Hematopoietic multipotent progenitor cell treated with erythropoietin and hydrocortisone succinate and interleukin-3 and kit ligand, for 8 days (in vitro differentiated cells): ENCODE measurements at places on chromosomes 6 and 20.

- no peak for DNase-seq
Observed at GRCh38 chr20:47314647-47315338, 41.7 kb downstream of the ZMYND8 start.

GRCh38 chr6:113540466-113540865 is 316.7 kb upstream of the MARCKS start:
- no peak for DNase-seq

DNA sequence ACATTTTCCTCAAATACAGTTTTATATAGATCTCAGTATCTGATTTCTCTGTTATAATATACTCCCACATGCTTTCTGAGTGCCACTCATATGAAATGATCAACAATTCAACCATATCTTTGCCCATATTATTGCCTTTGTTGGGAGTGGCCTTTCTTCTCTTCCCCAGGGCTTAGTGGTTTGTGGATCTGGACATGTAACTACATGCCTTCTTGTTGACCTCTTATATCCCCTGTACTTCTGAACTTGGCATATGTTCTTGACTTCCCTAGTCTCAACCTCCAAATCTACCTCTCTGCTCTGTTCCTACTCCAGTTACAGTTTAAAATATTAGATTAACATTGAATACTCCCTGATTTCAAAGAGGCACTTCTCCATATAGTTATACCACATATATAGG is 34.3 kb upstream of the PRIM2 start:
- no peak for DNase-seq

- no peak for DNase-seq
Observed at GRCh38 chr6:34571388-34571787, 15.3 kb upstream of the SPDEF start.

GRCh38 chr20:32971703-32972161 is 32.5 kb downstream of the SUN5 start:
- DNase-seq: peak; percentile 2

DNA sequence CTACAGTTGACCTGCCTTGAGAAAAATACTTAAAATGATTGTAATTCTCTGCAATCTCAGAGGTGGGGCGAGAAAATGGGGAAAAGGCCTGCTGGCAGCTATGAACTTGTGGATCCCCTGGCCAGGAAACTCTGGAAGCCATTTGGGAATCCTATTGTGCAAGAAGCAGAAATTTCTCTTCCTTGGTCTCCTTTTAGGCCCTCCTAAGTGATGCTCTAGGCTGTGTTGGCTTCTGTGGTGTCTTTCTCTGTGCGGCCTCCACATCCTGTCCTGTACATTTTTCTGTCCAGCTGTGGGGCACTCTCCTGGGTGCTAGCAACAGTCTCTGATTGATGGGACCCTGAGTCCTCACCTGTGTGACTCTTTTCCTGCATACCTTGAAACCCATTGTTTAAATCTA is 290.9 kb downstream of the FARS2 start:
- no peak for DNase-seq

DNA sequence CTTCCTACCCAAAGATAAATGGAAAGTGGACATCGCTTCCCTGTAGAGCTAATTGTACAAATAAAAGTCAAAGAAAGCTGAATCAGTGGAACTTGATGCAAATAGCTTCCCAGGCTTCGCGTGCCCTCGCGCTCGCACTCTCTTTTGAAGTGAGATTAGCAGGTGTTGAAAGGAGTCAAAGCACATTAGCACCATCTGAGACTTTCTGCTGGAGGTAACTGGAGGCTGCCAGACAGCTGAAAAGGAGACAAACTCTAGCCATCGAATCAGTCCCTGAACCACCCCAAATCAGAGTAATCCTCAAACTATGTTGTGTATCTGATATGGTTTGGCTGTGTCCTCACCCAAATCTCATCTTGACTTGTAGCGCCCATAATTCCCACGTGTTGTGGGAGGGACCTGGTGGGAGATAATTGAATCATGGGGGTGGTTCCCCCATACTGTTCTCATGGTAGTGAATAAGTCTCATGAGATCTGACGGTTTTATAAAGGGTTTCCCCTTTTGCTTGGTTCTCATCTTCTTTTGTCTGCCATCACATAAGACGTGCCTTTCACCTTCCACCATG is 23.7 kb downstream of the SULF2 start:
- DNase-seq: no peak

DNA sequence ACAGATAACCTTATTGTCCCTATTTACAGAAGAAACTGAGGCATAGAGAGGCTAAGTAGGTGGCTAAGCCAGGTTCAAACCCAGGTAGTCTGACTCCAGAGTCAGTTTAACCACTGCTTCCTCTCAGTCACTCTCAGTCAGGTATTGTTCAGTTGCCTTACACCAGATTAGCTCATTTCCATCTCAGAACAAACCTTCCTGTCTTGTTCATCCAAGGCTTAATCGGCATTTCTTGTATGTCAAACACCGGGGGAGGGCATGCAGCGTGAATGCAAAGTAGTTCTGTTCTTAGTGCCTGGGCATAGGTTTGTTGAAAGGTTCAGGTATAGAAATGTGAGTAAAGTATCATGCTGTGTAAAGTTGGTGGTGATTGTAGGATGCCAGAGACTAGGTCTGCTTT is 51.7 kb downstream of the CTNNBL1 start:
- DNase-seq: no peak

DNA sequence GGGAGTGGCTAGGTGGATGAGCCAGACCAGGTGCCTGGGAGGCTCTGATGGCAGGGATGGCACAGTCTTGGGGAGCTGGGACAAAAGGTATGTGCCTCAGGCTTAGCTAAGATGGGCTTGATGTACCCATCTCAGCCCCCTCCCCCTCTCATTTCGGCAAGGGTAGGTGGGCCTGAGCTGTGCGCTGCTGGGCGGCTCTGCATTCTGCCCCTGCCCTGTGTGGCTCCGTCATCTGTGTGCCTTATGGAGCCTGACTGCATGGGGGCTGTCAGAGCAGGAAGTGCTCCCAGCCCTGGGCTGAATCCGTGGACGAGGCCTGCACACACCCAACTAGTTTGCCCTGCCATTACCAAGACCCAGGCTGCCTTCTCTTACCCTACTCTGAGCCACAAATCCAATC is 54.7 kb downstream of the PYGB start:
- no peak for DNase-seq

- no peak for DNase-seq
Observed at GRCh38 chr6:10557913-10558312, 36.8 kb downstream of the GCNT2 start.

DNA sequence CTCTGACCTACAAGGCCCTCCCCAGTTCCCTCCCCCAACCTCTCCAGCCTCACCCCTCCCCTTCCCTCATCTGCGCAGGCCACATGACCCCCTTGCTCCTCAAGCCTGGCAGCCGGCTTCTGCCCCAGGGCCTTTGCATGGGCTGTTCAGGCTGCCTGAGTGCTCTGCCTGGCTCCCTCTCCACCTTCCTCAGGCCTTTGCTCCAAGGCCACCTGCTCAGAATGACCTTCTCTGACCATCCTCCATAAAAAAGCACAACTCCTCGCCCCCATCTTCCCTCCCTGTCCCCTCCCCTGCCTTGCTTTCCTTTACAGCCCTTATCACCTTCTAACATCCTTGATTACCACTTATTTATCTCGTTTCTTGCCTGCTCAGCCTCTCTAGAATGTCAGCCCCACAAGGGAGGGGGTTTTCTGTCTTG is 38.7 kb downstream of the SPDEF start:
- peak; percentile 44 for DNase-seq

DNA sequence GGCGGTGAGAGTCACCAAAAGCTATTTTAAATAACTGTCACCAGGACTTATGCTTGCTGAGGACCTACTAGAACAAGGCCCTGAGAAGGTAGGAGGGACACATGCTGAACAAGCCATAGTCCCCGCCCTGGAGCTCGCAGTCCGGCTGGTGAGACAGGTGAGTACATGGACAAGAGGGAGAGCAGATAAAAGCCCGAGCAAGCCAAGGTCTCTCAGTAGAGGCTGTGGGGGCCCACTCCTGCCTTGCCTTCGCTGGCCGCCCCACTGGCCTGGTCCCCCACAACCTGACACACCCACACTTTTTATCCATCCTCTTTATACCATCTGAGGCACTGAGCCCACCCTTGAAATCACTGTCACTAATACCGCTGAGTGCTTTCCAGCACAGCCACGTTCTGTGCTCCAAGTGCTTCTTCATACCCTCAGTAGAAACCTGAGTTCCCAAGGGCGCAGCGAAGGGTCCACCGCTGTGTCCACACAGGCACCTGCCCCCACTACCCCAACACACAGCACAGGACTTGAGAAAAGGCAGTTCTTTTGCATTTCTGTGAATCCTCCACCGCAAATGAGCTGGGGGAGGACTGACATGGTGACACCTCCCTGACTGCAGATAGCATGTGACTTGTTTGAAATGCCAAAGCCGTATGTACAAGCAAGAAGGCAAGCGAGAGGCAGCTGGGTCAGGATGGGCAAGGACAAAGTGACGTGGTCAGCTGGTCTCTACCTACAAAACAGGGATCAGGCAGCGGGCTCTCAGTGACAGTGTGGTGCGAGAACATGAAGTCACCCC is 12.1 kb downstream of the DDRGK1 start:
- no peak for DNase-seq

GRCh38 chr20:10659651-10660601 is 13.9 kb downstream of the JAG1 start:
- no peak for DNase-seq

- DNase-seq: no peak
Observed at GRCh38 chr6:112591329-112591728, 244.2 kb downstream of the RFPL4B start.

DNA sequence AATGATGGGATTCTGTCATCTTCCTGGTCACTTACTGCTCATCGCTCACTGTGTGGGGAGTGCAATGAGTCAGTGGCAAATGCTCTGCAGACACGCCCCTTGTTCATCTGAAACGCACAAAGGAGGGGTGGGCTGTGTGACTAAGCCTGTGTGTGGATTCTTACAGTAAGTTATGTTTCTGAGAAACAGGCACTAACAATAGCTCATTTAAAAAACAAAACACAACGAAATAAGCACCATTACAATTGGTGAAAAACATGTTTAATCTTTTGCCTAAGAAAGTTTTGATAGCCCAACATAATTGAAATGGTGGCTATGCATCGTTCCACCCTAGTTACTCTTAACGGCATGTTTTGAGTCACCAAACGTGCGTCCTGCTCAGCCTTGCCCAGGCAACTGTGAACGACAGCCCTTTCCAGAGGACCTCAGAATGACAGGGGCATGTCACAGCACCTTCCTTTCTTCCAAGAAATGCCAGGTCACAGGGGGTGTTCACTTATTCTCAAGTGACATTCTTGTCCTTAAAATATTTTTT is 118.4 kb upstream of the SGK1 start:
- no peak for DNase-seq

- no peak for DNase-seq
Observed at GRCh38 chr20:16279320-16279719, 293.9 kb downstream of the KIF16B start.

DNA sequence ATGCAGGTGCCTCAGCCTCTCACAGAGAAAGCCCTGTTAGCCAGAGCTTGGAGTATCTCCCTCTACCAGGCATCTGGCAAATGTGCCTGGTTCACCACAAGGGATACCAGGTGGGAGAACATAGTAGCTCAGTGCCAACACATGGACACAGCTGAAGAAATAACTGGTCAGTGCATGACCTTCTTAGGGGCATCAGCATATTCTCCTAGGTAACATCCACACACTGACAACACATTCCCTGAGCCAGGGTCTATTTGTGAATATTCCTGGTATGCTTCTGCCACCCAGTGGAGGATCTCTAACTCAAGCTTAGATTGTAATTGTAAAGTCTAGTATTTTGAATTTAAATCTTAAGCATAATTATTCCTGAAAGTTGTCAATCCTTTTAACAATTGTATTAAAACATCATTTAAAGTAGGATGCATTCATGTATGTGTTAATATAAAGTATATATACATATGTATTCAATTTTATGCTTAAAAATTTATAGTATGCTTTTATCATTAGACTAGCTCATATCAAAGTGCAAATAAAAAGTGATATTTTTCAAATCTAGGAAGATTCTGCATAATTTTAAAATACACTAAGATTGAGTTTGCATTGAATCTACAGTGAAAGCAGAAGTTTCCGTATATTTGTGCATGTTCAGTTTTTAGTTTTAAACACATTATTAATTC is 45.3 kb upstream of the COL21A1 start:
- peak; percentile 42 for DNase-seq

- DNase-seq: no peak
Observed at GRCh38 chr6:49565855-49566254, 15.4 kb downstream of the C6orf141 start.

DNA sequence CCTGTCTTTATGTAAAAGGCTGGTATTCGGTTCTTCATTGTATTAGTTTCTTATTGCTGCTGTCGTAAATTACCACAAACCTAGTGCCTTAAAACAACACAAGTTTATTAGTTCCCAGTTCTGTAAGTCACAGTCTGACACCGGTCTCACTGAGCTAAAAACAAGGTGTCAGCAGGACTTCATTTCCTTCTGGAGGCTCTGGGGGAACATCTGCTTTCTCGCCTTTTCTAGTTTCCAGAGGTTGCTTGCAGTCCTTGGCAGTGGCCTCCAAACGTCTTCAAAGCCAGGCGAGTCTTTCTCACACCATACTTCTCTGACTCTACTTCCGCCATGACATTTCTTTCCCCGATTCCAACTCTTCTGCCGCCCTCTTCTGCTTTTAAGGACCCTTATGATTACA is 43.0 kb upstream of the ZFAND3 start:
- no peak for DNase-seq

DNA sequence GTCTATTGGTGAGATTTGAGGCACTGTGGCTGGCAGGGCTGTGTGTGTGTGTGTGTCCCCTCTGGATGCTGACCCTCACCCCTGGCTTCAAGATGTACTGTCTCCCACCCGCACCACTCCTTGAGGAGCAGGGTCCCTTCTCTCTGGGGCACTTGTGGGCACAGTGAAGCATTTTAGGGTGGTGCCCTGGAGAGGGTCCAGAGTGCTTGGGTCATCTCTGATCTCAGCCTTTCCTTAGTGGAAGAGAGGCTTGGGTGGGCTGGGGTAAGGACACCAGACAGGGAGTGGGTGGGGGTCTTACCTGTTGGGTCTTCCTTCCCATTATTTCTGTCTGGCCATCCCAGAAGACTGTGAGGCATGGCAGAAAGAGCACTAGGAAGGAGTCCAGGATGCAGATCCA is 66.1 kb downstream of the EFCAB8 start:
- no peak for DNase-seq

DNA sequence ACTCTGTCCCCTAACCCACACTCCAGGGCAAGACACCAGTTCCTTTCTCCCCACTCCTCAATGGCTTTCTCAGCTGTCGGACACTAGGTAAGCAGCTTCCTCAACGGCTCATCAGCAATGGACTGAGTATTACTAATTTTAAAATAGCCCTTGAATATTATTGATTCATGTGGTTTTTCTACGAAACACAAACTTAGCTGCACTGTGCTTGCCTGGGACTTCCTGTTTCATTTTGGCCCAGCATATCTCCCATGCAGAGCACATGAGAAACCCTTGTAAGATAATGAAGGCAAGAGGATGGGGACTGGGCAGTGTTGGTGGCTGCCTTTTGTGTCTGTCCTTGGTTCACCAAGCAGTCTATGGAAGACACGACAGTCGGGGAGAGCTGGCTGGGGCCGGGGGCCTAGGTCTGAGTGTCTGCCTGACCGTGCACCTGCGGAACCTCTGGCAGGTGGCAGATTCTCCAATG is 48.9 kb downstream of the RNASET2 start:
- DNase-seq: no peak

- no peak for DNase-seq
Observed at GRCh38 chr6:145080651-145081050, 654.7 kb downstream of the EPM2A start.
